Stomach (tissue), 19 donors: ENCODE measurements at places on chromosomes 4 and X.
A peak's percentile ranks its signal among the peaks of the same experiment; 100 is the strongest.

DNA sequence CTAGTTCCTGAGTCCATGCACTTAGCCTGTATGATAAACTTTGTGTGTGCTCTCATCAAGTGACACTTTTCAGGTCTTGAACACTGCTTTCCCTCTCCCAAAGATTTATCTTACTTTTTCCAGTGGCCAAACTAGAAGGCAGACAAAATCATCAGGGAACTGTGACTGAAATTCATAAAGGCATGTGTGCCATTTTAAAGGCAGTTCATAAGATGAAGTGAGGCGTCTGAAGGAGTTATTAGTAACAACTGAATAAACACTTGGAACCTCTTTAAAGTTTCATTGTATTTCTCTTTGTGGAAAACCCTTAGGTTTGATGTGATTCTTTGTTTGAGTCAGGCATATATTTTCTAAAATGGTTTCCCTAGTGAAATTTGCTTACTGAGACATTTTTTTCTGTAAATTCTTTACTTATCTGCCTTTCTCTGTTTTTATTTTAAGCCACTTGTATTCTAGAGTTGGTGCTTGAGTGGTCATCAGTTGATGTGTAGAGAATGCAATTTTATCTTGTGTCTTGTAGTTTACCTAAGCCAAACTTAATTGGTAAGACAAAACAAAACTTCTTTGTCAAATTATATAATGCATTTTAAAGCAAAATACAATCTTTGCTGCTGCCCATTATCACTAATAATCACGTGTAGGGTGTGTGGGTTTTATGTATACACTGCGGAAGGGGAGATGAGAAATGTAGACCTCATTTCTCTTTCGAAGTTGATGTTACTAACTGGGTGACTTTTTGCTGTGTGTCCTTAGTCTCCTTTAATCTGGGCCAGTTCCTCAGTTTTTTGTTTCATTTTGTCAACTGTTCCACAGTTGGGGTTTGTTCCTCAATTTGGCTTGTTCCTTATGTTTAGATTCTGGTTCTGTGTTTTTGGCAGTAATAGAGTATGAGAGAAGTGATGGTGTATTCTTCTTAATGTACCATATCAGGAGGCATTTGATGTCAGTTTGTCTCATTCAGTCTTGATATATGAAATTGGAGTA lies 56.8 kb downstream of the RBPJ start:
- H3K27me3 ChIP-seq: no peaks in the 10 kb centered on the region
- H3K4me1 ChIP-seq: peaks cover 70% of the 10 kb centered on the region
- H3K27ac ChIP-seq: no peak overlapping the region
- H3K4me3 ChIP-seq: no peak overlapping the region

GRCh38 chr4:114964026-114964425 lies 149.4 kb downstream of the NDST4 start:
- H3K27ac ChIP-seq: no peak overlapping the region
- no peaks in the 10 kb centered on the region for H3K4me1 ChIP-seq
- no peak overlapping the region for H3K4me3 ChIP-seq
- H3K36me3 ChIP-seq: no peaks in the 10 kb centered on the region
- H3K27me3 ChIP-seq: no peaks in the 10 kb centered on the region

GRCh38 chrX:78116766-78117165 lies 12.7 kb downstream of the PGK1 start:
- H3K27ac ChIP-seq: no peak overlapping the region
- no peaks in the 10 kb centered on the region for H3K27me3 ChIP-seq
- DNase-seq: no peak
- H3K4me1 ChIP-seq: no peaks in the 10 kb centered on the region

DNA sequence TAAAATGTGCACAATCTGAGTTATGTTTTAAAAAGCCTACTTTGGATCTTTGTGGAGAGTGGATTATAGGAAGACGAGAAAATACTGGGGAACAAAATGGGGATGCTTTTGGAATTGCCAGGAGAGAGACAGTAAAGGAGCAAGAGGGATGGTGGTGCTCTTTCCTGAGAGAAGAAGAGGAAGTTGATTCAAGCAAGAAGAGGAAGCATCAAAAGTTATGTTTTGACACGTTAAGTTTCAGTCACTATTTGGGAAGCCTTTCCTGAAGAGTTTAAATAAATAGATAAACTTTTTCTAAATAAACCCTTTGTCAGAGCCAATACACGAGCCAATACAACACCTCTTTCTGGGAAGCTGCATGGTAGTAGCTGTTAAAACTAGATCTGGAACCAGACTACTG lies 394.1 kb downstream of the GALNTL6 start:
- H3K4me3 ChIP-seq: no peak overlapping the region
- no peaks in the 10 kb centered on the region for H3K4me1 ChIP-seq
- no peak for DNase-seq
- H3K36me3 ChIP-seq: no peaks in the 10 kb centered on the region
- H3K27ac ChIP-seq: no peak overlapping the region

GRCh38 chr4:15376145-15376544 lies 51.7 kb upstream of the C1QTNF7 start:
- H3K27ac ChIP-seq: peak overlapping the region; percentile 64
- no peaks in the 10 kb centered on the region for H3K27me3 ChIP-seq
- H3K4me1 ChIP-seq: no peaks in the 10 kb centered on the region
- DNase-seq: no peak
- no peak overlapping the region for H3K4me3 ChIP-seq

- no peaks in the 10 kb centered on the region for H3K27me3 ChIP-seq
- no peaks in the 10 kb centered on the region for H3K4me1 ChIP-seq
- no peaks in the 10 kb centered on the region for H3K36me3 ChIP-seq
- H3K4me3 ChIP-seq: no peak overlapping the region
- no peak overlapping the region for H3K27ac ChIP-seq
Observed at GRCh38 chr4:65600656-65601055, 69.6 kb downstream of the EPHA5 start.

- no peaks in the 10 kb centered on the region for H3K27me3 ChIP-seq
- no peak overlapping the region for H3K27ac ChIP-seq
- no peaks in the 10 kb centered on the region for H3K4me1 ChIP-seq
- H3K36me3 ChIP-seq: no peaks in the 10 kb centered on the region
Observed at GRCh38 chrX:123713434-123713833, 19.4 kb downstream of the THOC2 start.

DNA sequence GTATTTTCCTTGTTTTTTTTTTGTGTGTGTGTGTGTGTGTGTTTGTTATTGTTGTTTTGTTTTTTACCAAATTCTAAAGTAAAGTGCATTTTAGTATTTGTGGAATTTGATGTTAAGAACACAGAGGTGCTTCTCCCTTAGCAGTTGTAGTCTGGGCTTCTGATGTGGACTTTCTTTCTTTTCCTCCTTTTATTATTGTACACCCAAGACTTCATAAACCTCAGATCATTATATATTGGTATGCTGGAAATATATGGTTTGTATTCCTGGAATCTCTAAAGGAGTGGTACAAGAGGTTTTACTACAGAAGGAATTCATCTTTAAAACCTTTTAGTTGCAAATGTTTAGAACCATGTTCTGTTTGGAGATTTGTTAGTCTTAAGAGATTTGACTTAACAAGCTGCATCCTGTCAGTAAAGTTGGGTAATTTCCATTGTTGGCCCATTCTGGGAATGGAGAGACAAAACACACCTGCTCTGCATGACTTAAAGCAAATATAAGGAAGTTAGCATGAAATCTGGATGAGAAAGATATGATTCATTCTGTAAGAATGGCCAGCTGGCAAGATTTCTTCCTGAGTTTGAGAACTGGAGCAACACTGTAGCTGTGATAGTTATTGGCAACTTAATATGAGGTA lies 64.0 kb downstream of the SMAD1 start:
- peaks cover 38% of the 10 kb centered on the region for H3K36me3 ChIP-seq
- peaks cover 17% of the 10 kb centered on the region for H3K4me1 ChIP-seq
- no peak overlapping the region for H3K4me3 ChIP-seq
- H3K27ac ChIP-seq: peak overlapping the region; percentile 9
- no peaks in the 10 kb centered on the region for H3K27me3 ChIP-seq

- peak; percentile 33 for DNase-seq
- H3K27ac ChIP-seq: no peak overlapping the region
- no peaks in the 10 kb centered on the region for H3K36me3 ChIP-seq
- H3K27me3 ChIP-seq: peaks cover 3% of the 10 kb centered on the region
Observed at GRCh38 chrX:58025979-58026378, 115.7 kb upstream of the ZXDA start.

DNA sequence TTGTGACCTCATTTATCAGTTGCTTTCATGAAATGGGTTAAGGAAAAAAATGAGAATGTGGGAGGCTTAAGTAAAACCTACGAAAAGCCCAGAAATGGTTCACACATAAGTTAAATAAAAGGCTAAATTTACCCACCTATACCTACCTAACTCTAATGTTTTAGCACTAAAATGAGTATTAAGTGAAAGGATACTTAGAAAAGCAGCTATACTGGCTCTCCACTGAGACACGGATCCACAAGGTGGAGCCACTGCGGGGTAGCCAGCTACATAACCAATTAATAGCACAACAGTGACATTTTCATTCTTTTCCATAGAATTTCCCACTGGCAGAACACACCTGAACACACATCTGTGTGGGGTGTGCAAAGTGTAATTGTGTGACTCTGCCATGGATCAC lies 101.9 kb downstream of the MAML3 start:
- H3K27ac ChIP-seq: no peak overlapping the region
- no peak overlapping the region for H3K4me3 ChIP-seq
- no peaks in the 10 kb centered on the region for H3K27me3 ChIP-seq

DNA sequence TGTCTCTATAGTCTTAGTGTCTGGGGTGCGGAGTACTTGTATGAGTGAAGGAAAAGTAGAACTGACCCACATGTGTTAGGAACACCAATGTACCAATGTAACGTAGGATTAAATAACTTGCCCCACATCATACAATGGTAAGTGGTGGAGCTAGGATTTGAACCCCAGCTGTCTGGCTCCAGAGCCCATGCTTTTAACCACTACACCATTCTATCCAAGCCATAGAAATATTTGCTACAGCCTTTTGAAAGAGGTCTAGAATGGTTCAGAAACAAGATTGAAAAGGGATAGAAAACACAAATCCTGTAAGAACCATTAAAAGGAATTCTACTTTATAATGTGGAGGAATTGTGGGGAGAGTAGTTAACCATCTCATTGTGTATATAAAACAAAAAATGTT lies 169.9 kb upstream of the ATP6AP2 start:
- no peaks in the 10 kb centered on the region for H3K4me1 ChIP-seq
- no peak overlapping the region for H3K27ac ChIP-seq
- no peak for DNase-seq
- no peaks in the 10 kb centered on the region for H3K36me3 ChIP-seq
- H3K4me3 ChIP-seq: no peak overlapping the region

- DNase-seq: no peak
- no peak overlapping the region for H3K27ac ChIP-seq
- H3K4me3 ChIP-seq: no peak overlapping the region
- peaks cover 76% of the 10 kb centered on the region for H3K27me3 ChIP-seq
- H3K4me1 ChIP-seq: no peaks in the 10 kb centered on the region
- H3K36me3 ChIP-seq: no peaks in the 10 kb centered on the region
Observed at GRCh38 chrX:625137-625691, 5.4 kb upstream of the SHOX start.

GRCh38 chr4:38242822-38243387 lies 282.7 kb downstream of the PTTG2 start:
- no peak overlapping the region for H3K4me3 ChIP-seq
- no peaks in the 10 kb centered on the region for H3K4me1 ChIP-seq
- no peaks in the 10 kb centered on the region for H3K27me3 ChIP-seq
- H3K36me3 ChIP-seq: no peaks in the 10 kb centered on the region
- no peak overlapping the region for H3K27ac ChIP-seq
